ENCODE measurements at places on chromosomes 11 and 22. TPM values are rescaled to one million over a fixed set of nuclear protein-coding genes. Genes with fewer than 3 reads are reported as not detected.

The HPX gene
- total RNA-seq = 0.56 TPM

The SLC22A9 gene
- not detected for total RNA-seq

The FGF3 gene
- total RNA-seq = not detected

- no peak for DNase-seq
These were observed 7.3 kb upstream of the TP53I11 start for GRCh38 chr11:44957776-44958564.

DNA sequence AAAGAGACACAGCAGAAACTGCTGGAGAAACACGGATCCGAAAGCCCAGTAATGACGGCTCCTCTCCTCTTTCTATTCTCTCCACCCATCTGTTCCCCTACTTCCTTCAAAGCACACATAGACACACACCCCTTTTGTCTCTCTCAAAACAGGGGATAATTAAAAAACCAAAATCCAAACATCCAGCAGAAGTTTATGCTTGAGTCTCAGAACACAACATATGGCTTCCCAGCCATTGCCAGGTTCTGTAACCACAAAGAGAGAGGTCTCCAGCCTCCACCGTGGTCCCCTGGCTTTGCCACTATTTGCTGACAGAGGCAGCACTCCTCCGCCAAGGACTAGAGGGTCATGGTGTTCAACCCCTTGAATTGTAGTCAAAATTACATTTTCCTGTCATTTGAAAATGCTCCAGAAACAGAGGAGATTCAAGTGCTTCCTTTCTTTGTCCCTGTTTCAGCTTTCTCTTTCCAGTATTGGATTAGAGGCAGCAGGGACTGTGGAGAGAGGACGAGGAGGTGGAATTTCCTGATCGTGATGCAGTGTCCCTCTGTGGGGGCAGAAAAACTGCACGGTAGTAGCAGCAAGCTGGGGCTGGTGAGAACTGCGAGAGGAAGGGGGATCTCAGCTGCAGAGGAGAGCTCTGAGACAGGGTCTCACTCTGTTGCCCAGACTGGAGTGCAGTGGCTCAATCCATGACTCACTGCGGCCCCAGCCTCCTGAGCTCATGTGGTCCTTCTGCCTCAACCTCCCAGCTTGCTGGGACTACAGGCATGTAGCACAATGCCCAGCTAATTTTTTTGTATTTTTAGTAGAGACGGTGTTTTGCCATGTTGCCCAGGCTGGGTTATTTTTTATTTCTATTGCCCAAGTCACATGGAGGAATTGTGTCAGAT lies 60.3 kb downstream of the UBASH3B start:
- DNase-seq = no peak

DNA sequence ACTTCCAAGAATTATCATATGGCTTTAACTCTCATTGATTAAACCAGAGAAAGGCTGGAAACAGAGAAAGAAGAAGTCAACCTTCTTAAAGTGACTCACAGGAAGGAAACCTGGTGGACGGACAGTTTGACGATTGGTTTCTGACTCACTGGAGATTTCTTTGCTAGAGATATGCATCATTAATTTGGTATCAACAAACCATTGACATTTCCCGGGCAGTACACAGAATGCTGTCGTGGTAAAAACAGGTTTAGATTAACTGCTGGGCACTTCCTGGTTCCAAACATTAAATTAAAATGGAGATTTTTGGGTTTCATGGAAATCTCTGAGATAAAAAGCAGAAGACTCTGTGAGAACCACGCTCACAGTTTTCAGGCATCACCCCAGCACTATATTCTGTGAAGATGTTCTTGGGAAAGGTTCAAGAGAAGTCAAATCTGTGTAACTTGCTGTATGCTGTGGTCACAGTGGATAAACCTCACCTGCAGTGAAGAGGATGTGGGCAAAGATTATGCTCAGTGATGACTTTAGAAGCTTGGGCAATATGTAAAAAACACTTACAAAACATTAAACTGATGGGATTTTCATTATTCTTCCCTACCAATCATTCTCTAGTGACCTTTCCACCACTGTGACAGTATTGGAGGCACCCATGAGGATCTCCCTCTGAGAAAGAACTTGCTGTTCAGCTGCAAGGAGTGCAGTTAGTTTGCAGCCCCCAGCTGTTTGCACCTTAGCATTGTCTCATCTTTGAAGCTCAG lies 61.1 kb upstream of the CD44 start:
- peak; percentile 66 for DNase-seq

GRCh38 chr11:118136801-118137200 lies 15.8 kb downstream of the SCN4B start:
- no peak for DNase-seq

DNA sequence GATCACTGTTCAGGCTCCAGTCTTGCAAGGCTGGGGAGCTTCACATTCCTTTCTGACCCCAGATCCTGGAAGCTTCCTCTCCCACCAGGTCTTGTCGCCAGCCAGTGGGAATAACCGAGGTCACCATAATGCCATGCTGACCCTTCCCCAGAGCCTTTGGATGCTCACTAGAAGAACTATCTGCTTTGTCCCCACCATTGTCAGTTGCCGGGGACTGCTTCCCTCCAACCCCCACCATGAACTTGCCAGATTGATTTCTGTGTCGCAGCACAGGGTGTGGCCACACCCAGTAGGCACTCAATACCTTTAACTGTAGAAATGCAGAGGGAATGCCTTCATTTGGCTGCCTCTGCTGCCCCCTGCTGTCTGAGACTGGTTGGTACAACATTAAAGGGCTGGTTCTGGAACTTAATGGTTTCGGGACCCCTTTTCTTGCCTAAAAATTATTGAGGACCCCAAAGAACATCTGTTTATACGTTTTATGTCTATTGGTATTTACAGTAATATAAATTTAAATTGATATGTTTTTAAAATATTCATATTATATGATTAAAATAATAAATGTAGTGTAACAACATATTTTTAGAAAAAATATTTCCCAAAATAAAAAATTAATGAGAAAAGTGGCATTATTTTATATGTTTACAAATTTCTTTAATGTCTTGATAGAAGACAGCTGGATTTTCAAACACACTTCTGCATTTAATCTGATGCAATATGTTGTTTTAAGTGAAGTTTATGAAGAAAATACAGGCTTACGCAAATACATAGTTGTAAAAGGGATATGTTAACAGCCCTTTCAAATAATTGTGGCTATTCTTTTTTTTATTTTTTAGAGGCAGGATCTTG lies 6.7 kb upstream of the GDPD5 start:
- peak; percentile 89 for DNase-seq

DNA sequence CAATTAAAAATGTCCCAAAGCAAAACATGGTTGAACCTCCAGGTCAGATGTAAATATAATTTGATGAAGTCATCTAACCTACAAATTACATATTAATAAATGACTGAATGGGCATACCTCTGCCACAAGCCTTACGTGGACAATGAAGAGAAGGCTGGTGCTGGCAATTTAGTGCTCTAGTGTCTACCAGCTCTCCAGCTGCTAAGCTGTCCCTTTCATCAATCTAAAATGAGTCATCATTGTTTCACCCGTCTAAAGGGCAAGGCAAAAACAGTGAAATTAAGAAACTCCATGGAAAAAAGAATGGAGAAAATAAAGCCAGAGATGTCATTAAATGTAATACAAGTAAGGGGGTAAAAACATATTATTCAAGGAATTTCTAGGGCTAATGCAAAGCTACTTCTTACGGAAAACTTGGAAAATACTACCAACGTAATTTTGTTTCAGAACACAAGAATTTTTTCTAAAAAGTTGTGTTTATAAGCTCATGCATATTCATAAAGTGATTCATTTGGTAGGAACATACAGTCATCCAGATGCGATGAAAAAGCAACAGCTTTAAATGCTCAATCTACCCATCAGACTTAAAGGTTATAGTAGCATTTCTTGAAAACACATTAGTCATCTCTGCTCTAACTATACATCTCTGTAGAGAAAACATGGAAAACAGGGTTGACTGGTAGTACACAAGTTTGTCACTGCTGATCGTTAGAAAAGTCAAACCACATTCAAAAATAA lies 71.5 kb downstream of the SIK3 start:
- DNase-seq = no peak
